ENCODE measurements at places on chromosomes 7 and 10. TPM values are rescaled to one million over a fixed set of nuclear protein-coding genes. Genes with fewer than 3 reads are reported as not detected.

DNA sequence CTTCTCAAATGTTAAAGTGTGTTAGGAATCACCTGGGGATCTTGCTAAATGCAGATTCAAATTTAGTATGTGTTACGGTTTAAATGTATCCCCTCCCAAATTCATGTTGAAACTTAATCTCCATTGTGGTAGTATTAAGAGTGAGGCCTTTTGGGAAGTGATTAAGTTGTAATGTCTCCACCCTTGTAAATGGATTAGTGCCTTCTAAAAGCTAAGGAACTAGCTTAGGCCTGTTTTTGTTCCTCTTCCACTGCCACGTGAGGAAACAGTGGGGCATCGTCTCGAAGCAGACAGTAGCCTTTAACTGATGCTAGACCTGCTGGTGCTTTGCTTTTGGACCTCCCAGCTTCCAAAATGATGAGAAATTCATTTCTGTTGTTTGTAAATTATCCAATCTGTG is 52.3 kb upstream of the SEMA3D start:
- DNase-seq: no peak
- H3K27ac ChIP-seq: no peak overlapping the region
- no peaks in the 10 kb centered on the region for H3K36me3 ChIP-seq
- H3K4me1 ChIP-seq: no peaks in the 10 kb centered on the region
- H3K27me3 ChIP-seq: no peaks in the 10 kb centered on the region

Gene EIF4H
- 251 TPM for total RNA-seq

DNA sequence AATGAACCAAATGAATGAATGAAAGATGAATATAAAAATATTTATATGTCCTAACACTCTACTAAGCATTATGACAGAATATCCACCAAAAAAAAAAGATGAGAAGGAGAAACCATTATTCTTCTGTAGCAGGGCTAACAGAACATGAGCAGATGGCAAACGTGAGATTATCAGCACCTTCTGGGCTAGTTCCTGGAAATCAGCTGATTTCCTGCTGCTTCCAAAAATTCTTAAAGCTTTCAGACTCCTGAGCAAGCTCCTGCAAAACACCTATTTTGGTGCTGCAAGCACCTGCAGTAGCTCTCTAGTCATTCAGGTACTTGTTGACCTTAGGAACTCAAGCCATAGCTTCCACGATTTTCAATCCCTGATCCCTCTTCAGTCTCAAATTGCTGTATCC is 51.8 kb downstream of the NPSR1 start:
- no peak overlapping the region for H3K27ac ChIP-seq
- H3K27me3 ChIP-seq: peaks cover 3% of the 10 kb centered on the region
- no peak for DNase-seq
- H3K4me1 ChIP-seq: no peaks in the 10 kb centered on the region

DNA sequence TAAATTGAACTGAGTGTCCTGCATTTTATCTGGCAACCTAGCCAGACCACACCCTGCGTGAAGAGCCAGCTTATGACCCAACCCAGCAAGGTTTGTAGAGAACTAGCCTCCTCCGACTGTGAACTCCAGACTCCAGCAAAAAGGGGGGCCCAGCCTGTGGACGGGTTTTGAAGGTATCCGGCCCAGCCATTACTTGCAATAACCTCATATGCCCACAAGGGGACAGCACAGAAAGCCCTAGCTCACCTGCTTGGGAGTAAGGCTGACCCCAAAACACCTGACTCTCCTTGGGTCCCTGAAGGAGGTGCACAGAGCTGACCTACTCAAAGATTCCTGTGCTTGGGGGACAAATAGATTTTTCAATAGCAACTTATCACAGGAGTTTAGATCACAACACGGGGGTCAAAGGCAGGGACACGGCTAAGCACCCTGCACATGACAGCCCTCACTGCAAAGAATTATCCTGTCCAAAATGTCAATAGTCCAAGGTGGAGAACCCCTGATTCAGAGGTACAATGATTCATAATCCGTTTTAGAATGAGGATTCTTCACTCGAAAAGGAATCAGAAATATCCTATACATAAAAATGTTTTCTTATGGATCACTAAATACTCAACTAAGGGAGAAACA is 4.6 kb downstream of the TRPV6 start:
- no peaks in the 10 kb centered on the region for H3K36me3 ChIP-seq
- H3K4me3 ChIP-seq: no peak overlapping the region
- H3K4me1 ChIP-seq: peaks cover 2% of the 10 kb centered on the region
- no peak for DNase-seq
- peaks cover 14% of the 10 kb centered on the region for H3K27me3 ChIP-seq
- H3K27ac ChIP-seq: no peak overlapping the region

Gene TBC1D12
- total RNA-seq: 9.0 TPM

Gene ADAMTS14
- total RNA-seq: 0.29 TPM

GRCh38 chr7:156065400-156065799 is 253.1 kb upstream of the SHH start:
- H3K4me1 ChIP-seq: peaks cover 8% of the 10 kb centered on the region
- no peak for DNase-seq
- H3K4me3 ChIP-seq: no peak overlapping the region

DNA sequence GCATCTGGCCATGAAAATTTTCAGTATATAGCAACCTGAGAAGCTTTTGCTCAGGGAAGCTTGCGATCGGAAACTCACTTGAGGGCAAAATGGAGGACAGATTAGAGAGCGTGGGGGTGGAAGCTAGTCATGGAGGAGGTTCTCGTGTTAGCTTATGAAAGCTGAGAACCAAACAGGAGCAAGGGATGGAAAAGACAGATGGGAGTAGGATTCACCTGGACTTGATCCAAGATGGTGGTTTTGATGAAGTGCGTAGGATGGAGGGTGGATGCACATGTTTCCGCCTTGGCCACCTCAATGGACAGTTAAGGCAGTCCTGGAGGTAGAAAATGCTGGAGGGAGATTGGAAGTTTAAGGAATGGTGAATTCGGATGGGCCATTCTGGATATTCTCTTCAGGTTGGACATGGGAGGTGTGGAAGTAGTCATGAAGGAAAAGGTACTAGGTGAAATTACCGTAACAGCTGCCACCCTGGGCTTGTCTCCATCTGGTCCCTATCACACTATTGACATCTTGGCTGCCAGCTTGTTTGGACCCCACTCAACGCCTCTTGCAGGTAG is 6.3 kb upstream of the C10orf95 start:
- H3K36me3 ChIP-seq: no peaks in the 10 kb centered on the region
- H3K4me3 ChIP-seq: no peak overlapping the region
- no peaks in the 10 kb centered on the region for H3K27me3 ChIP-seq
- no peak overlapping the region for H3K27ac ChIP-seq

- H3K27me3 ChIP-seq: peaks cover 12% of the 10 kb centered on the region
- no peak overlapping the region for H3K27ac ChIP-seq
- peak overlapping the region; percentile 80 for H3K4me3 ChIP-seq
- H3K36me3 ChIP-seq: no peaks in the 10 kb centered on the region
Observed at GRCh38 chr10:71772832-71773220, 494 bp downstream of the VSIR start.

Gene LRRC72
- total RNA-seq: not detected

- H3K4me3 ChIP-seq: no peak overlapping the region
- DNase-seq: no peak
- H3K36me3 ChIP-seq: no peaks in the 10 kb centered on the region
- H3K27ac ChIP-seq: peak overlapping the region; percentile 20
- peaks cover 21% of the 10 kb centered on the region for H3K4me1 ChIP-seq
Observed at GRCh38 chr7:34756025-34756437, 98.0 kb downstream of the NPSR1 start.

Gene VAX1
- 0.58 TPM for total RNA-seq

- H3K4me1 ChIP-seq: no peaks in the 10 kb centered on the region
- H3K27me3 ChIP-seq: no peaks in the 10 kb centered on the region
- peaks cover 20% of the 10 kb centered on the region for H3K36me3 ChIP-seq
- no peak overlapping the region for H3K4me3 ChIP-seq
Observed at GRCh38 chr10:127344346-127344745, 148.0 kb upstream of the INSYN2A start.

Gene PDE1C
- total RNA-seq: 8.5 TPM

Gene EN2
- 0.94 TPM for total RNA-seq

DNA sequence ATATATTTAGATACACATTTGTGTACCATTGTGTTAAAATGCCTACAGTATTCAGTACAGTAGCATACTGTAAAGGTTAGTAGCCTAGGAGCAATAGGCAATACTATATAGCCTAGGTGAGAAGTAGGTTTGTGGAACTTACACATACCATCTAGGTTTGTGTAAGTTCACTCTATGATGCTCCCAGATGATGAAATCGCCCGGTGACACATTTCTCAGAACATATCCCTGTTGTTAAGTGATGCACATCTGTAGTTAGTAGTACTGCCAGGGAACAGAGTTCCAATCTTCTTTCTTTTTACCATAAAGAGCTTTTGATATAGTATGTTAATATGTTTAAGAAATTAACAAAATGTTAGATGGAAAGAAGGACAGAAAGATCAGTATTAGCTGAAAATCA is 138.2 kb downstream of the SNX13 start:
- no peak overlapping the region for H3K4me3 ChIP-seq
- no peak overlapping the region for H3K27ac ChIP-seq
- H3K27me3 ChIP-seq: no peaks in the 10 kb centered on the region
- H3K4me1 ChIP-seq: no peaks in the 10 kb centered on the region
- no peak for DNase-seq

GRCh38 chr10:122308417-122309141 is 37.5 kb downstream of the BTBD16 start:
- no peak overlapping the region for H3K4me3 ChIP-seq
- peak overlapping the region; percentile 44 for H3K27ac ChIP-seq
- DNase-seq: peak; percentile 57

DNA sequence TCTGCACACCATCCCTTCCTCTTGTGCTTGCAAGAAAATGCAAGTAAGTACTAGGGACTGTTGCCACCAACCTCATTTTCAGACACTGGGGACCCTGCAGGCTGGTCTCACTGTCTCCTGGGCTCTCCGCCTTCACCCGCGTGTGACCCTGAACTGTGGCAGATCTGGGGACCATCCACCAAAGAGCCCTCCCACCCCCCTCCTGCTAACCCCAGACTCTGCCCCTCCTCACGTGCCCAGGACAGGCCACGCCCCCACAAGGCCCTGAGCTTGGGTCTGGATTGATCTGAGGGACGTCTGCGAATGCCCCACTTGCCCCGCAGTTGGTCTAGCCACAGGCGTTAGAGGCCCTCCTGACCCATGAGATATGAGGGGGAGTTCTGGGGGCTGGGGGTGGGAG is 8.1 kb downstream of the CNPY1 start:
- H3K27ac ChIP-seq: no peak overlapping the region
- H3K36me3 ChIP-seq: no peaks in the 10 kb centered on the region
- peaks cover 55% of the 10 kb centered on the region for H3K27me3 ChIP-seq
- H3K4me3 ChIP-seq: no peak overlapping the region
- no peaks in the 10 kb centered on the region for H3K4me1 ChIP-seq

- H3K4me1 ChIP-seq: peaks cover 6% of the 10 kb centered on the region
- no peak overlapping the region for H3K4me3 ChIP-seq
- H3K36me3 ChIP-seq: no peaks in the 10 kb centered on the region
Observed at GRCh38 chr10:82194419-82194818, 319.4 kb downstream of the NRG3 start.

DNA sequence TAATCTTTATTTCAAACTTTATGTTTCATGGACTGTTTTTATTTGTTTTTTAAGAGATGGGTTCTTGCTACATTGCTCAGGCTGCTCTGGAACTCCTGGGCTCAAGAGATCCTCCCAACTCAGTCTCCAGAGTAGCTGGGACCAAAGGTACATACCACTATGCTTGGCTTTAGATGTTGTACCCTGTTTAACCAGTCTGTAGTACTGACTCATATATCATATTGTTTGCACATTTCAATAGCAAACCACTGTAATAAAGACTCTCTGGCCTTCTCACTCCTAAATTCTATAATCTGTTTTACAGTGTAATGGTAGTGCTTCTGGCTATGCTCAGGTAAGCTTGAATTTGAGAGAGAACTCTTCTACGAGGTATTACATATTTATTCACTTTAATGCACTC is 413.6 kb upstream of the PCDH15 start:
- no peak for DNase-seq
- H3K36me3 ChIP-seq: no peaks in the 10 kb centered on the region
- H3K27ac ChIP-seq: no peak overlapping the region
- H3K27me3 ChIP-seq: no peaks in the 10 kb centered on the region
- no peak overlapping the region for H3K4me3 ChIP-seq

- DNase-seq: no peak
- peaks cover 1% of the 10 kb centered on the region for H3K27me3 ChIP-seq
- no peak overlapping the region for H3K4me3 ChIP-seq
- no peaks in the 10 kb centered on the region for H3K4me1 ChIP-seq
- no peak overlapping the region for H3K27ac ChIP-seq
Observed at GRCh38 chr10:115921795-115922194, 351.2 kb downstream of the GFRA1 start.

DNA sequence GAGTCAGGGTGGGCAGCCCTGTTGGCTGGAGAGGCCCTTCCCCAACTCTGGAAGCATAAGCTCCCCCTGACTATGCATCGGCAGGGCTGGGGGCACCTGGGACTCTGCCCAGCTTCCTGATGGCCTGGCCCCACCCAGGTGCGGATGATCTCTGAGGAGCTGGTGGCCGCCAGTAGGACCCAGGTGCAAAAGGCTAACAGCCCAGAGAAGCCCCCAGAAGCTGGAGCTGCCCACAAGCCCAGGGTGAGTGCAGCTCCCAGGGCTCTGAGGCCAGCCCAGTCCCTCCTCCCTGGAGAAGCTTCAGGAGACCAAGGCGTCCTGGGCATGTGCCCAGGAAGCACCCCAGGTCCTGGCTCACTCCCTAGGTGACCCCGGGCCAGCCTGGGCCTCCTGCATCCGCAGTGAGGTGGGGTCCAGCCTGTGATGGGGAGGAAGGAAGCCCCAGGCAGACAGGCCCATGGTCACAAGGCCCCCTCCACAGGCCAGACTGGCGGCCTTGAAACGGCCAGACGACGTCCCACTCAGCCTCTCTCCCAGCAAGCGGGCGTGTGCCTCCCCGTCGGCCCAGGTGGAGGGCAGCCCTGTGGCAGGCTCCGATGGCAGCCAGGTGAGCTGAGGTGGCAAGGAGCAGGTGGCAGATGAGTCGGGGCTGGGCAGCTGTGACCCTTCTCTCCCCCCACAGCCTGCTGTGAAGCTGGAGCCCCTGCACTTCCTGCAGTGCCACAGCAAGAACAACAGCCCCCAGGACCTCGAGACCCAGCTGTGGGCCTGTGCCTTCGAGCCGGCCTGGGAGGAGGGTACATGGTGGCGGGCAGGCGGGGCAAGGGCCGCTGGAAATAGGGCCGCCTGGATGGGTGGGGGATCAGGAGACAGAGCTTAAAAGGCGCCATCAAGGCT is 3.0 kb downstream of the LRWD1 start:
- H3K4me3 ChIP-seq: no peak overlapping the region
- peaks cover 6% of the 10 kb centered on the region for H3K4me1 ChIP-seq
- no peaks in the 10 kb centered on the region for H3K27me3 ChIP-seq

Data from type B pancreatic cell (in vitro differentiated cells).